ENCODE measurements at places on chromosomes 5 and 9.
A peak's percentile ranks its signal among the peaks of the same experiment; 100 is the strongest.

- DNase-seq = no peak
These were observed 30.2 kb downstream of the CAPSL start for GRCh38 chr5:35908228-35908627.

DNA sequence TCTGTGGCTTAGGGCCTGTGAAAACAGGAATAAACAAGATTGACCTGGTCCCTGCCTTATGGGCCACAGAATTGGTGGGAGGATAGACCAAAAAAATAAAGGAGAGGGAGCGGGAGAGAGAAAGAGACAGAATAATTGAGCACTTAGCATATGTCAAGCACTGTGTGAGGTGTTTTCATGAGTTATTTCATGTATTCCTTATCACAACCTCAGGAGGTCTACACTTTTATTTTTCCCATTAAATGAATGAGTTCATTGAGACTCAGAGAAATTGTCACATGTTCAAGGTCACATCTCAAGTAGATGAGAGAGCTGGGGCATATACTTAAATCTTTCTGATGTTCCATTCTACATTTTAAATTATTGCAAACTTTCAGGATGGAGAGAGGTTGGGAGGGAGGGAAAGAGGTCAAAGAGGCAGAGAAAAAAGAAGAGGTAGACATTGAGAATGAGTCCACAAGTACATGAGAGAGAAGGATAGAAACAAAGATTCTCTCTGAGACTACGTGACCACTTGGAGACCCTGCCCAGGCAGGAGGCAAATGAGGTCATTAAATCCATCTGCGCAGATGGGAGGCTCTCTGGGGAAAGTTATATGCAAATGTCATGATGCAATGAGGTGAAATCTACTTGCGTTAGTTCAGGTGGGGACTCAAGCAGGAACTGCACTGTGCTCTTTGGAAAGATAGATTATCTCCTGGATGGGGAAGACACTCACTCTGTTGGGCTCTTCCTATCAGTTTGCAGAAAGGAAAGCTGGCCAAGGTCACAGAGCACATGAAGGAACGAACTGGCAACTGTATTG lies 241.5 kb downstream of the PAPPA start:
- DNase-seq = no peak

GRCh38 chr9:121674017-121674416 lies 22.6 kb downstream of the DAB2IP start:
- no peak for DNase-seq

GRCh38 chr5:169647566-169647965 lies 10.5 kb downstream of the DOCK2 start:
- DNase-seq = no peak

GRCh38 chr9:91572044-91572443 lies 148.4 kb upstream of the NFIL3 start:
- no peak for DNase-seq

- no peak for DNase-seq
These were observed 36.7 kb upstream of the IZUMO3 start for GRCh38 chr9:24582146-24583126.

GRCh38 chr5:148708854-148709253 lies 54.5 kb upstream of the HTR4 start:
- DNase-seq = no peak

DNA sequence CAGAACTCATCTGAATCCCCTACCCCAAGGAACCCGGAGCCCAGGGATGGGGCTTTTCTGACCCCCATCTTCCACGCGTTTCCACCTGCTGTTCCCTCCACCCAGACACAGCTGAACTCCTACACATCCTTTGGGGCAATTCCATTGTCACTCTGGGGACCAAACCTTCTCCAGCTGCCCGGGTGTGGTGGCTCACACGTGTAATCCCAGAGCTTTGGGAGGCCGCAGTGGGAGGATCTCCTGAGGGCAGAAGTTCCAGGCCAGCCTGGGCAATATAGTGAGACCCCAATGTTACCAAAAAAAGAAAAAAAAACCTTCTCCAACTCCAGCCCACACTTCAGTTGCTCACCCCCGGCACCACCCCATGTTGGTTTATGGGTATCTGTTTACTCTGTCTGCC lies 8.1 kb downstream of the EPB41L4B start:
- no peak for DNase-seq

DNA sequence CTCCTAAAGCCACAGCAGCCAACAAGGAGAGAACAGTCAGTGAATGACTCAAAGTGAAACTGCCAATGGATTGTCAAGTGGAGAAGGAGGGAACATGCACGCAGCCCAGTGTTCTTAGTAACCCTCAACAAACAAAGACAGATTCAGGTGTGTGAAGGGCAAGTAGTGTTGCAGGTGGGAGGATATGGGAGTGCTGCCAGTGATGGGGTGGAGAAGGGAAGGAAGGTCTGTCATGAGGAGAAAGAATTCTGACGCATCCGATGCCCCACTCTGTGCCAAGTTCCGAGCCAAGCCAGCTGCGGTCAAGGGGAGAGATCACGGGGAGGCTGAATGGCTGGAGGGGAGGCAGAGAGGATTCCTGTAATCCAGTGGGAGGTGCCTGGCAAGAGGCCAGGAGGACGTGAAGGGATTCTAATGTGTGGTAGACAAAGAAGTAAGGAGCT lies 56.5 kb downstream of the CAST start:
- no peak for DNase-seq

GRCh38 chr5:171827162-171827561 lies 41.5 kb downstream of the SMIM23 start:
- no peak for DNase-seq

GRCh38 chr9:125492719-125493118 lies 214.3 kb downstream of the MAPKAP1 start:
- no peak for DNase-seq

GRCh38 chr5:159921721-159922120 lies 5.4 kb downstream of the ADRA1B start:
- DNase-seq = no peak

DNA sequence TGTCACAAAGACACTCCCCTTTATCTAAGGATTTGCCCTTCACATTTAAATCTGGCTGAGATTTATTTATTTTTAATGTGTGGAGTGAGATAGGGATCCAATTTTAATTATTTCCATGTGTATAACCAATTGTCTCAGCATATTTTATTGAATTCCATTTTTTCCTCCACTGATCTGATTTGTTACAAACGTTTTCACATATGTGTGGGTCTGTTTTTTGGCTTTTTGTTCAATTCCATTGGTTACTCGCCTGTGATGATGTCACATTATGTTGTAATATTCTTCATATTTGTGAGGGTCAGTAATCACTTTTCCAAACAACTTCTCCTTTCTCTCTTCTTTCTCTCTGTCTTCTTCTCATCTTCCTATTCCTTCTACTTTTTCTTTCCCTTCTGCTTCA lies 278.3 kb upstream of the RFX3 start:
- DNase-seq = no peak

GRCh38 chr9:118414676-118415075 lies 710.5 kb downstream of the TLR4 start:
- no peak for DNase-seq

DNA sequence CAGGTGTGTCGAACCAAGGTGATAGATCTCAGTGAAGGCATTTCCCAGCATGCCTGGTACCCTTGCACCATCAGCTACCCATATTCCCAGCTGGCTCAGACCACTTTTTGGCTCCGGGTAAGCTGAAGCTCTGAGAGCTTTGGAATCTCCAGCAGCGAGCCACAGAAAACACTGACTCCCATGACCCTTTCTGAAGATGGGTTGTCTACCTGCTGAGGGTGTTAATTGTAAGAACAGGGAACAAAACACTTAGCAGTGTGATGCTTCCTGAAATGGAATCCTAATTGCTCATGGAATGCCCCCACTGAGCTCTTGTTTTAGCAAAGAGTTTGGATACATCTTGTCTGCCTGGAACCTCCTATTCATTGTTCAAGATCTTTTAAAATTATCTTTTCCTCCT lies 177.7 kb downstream of the PAPPA start:
- DNase-seq = no peak

- DNase-seq = no peak
These were observed 118.9 kb upstream of the LPCAT1 start for GRCh38 chr5:1642621-1643061.

DNA sequence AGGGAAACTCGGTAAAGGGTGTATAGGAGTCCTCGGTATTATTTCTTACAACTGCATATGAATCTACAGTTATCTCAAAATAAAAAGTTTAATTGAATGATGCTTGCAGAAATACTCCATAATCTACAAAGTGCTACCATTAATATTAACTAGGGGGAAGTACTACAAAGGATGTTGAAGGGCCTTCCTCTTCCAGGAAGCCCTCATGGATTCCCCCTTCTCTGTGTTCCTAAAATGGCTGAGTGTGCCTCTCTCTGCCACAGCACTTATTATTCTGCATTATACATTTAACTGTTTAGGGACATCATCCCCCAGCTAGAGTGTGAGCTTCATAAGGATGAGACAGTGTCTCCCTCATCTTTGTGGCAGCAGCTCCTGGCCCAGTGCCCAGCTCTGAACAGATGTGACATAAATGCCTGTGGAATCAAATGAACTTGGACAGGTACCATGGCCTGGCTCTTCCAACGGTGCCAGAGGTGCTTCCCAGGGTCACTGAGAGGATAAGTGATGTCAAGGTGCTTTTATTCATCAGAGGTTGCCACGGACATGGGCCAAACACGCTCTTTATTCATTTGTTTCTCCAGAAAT lies 99.5 kb downstream of the PAX5 start:
- no peak for DNase-seq

GRCh38 chr5:185095-186070 lies 5.9 kb upstream of the LRRC14B start:
- DNase-seq = no peak

GRCh38 chr5:81759632-81760005 lies 8.7 kb upstream of the SSBP2 start:
- no peak for DNase-seq

GRCh38 chr5:56910210-56910965 lies 992 bp downstream of the SETD9 start:
- DNase-seq = peak; percentile 1

DNA sequence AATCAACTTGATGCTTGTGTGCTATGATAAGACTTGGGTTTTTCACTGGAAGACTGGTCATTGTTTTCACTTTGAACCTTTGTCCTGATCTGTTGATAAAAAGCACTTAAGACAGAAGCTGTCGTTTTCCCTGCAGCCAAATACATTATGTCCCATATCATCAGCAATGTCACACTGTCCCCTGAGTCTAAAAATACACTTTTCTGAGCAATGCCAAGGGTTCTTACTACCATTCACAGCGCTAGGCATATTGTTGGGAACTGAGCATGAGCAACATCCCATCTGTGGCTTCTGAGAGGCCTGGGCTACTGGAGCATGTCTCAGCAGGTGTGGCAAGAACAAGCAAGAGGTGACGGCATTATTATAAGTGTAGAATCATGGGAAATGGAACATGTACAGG lies 81.8 kb downstream of the SEMA6A start:
- DNase-seq = no peak

DNA sequence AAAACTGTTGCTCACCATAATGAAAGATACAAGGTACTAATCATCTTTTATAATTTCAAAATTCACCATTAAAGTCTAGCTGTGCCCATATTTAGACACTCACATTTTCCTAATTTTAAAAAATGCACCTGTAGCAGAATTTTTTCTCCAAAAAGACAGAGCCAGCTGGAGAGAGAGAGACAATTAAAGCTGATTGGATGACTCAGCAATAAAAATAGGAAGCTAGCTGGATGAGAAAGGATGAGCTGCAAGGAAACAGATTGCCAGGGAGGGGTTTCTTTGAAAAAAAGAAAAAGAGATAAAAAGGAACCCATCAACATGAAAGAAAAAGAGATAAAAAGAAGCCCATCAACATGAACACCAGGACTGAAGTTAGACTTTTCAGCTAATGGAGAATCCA lies 73.8 kb downstream of the HCN1 start:
- no peak for DNase-seq

GRCh38 chr5:139138109-139138508 lies 60.1 kb downstream of the SIL1 start:
- no peak for DNase-seq

DNA sequence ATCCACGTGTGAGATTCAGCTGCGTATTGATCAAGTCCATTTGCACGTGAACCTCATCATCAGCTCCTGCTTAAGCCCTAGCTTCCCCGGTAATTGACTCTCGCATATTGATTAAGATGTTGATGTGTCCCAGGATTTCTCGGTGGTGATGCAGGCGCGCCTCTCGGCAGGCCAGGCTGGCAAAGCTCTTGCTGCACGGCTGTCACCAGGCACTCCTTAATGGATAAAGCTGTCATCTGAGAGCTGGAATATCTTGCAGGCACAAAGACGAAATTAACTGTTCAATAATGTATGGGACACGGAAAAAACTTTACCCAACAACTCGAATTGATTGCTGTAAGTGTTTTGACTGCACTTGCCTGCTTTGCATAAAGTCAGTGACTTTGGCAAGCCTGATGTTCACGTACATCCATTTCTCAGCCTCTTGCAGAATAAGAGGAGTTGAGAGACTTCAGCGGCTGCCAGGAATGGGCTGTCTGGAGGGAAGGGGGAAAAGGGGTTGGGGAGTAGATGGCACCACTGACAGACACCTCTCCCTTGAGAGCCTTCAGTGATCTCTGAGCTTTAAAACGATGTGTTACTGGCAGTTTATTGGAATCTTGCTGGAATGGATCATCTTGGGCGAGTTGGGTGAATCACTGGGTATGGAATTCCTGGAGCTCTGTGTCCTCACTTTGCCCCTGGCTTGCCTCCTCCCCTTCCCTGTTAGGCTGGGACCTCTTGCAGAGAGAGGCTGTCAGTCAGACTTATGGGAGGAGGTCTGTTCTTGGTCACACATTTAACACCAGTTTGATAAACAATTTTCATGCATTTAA lies 650.3 kb downstream of the CCDC171 start:
- no peak for DNase-seq

DNA sequence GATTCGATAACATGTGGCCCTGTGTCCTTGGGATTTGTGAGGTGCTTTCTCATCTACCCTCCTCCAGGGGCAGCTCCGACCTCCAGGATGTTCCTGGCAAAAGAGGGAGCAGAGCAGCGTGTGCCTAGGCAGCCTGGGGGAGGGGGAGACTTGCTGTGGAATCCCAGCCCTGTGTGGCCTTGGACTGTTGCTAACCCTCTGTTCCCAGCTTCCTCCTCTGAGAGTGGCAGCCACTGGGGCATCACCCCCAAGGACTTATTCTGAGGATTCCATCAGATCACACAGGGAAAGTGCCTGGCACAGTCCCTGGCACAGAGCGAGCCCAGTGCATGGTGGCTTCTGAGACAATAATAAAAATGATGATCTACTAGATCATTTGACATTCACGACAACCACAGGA lies 265.1 kb upstream of the MVB12B start:
- DNase-seq = no peak

GRCh38 chr5:146675636-146676035 lies 159.6 kb upstream of the GPR151 start:
- DNase-seq = no peak

GRCh38 chr5:128315671-128316070 lies 222.4 kb downstream of the FBN2 start:
- no peak for DNase-seq

DNA sequence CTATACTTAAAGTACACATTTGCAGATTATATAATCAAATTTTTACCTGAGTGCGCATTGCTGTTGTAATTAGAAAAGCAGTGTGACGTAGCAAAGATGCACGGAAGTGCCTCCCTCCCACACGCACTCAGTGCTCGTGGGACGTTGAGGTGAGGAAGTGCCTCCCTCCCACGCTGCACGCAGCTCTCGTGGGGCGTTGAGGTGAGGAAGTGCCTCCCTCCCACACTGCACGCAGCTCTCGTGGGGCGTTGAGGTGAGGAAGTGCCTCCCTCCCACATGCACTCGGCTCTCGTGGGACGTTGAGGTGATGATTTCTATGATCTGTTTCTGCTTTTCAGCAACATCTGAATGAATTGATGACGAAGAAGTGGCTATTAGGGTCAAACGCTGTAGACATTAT lies 21.0 kb downstream of the EXOC3 start:
- DNase-seq = peak; percentile 77

GRCh38 chr5:78060421-78060820 lies 234.1 kb downstream of the AP3B1 start:
- no peak for DNase-seq

- DNase-seq = no peak
These were observed 19.2 kb downstream of the MARCHF3 start for GRCh38 chr5:127011153-127011552.
